ENCODE measurements at places on chromosomes 13 and 19.

GRCh38 chr19:6707011-6707657 lies 13.3 kb downstream of the C3 start:
- DNase-seq = no peak

- DNase-seq = no peak
These were observed 54.5 kb downstream of the NUFIP1 start for GRCh38 chr13:44934724-44935123.

GRCh38 chr13:99640260-99640659 lies 139.0 kb downstream of the TM9SF2 start:
- no peak for DNase-seq

DNA sequence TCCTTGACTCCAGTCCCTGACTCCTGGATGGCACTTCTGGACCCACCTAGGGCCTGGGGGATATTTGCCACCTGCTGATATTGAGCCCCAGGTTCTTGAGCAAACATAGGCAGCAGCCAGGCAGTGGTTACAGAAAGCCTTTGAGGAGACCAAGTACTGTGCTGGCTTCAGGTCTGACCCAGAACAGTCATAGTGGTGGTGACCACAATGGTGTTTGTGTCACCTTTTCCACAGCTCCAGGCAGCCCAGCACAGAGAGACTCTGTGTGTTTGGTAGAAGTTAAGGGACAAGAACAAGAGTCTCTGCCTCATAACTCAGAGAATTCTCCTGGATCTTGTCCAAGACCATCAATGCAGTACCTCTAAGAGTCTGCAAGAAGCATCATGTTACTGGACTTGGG lies 14.6 kb upstream of the CLC start:
- DNase-seq = no peak

DNA sequence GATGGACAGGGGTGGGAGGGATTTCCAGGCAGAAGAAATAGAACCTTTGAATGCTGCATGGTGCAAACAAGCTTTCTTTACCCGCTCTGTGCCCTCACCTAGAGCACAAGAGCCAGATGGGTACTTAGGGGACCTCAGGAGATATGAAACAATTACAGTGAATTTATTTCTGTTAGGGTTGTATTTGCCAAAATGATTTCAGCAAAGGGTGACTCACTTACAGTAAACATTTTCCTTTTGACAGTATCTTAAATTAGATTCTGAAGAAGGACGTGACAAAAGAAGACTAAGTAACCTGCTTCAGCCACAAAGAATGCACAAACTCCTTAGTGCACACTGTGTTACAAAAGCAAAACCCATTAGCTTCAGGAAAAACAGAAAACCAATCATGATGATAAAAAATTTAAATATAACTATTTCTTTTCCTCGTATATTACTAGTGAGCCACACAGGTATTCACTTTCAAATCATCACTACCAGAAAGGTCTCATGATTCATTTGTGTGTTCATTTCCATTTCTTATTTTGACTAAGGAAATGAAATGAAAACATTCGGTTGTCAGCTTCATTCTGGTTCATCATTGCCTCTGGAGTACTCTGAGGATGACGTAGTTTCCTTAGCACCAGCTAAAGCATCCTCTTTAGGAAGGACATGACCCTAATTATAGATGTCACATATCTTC lies 158.8 kb downstream of the NHLRC3 start:
- no peak for DNase-seq

DNA sequence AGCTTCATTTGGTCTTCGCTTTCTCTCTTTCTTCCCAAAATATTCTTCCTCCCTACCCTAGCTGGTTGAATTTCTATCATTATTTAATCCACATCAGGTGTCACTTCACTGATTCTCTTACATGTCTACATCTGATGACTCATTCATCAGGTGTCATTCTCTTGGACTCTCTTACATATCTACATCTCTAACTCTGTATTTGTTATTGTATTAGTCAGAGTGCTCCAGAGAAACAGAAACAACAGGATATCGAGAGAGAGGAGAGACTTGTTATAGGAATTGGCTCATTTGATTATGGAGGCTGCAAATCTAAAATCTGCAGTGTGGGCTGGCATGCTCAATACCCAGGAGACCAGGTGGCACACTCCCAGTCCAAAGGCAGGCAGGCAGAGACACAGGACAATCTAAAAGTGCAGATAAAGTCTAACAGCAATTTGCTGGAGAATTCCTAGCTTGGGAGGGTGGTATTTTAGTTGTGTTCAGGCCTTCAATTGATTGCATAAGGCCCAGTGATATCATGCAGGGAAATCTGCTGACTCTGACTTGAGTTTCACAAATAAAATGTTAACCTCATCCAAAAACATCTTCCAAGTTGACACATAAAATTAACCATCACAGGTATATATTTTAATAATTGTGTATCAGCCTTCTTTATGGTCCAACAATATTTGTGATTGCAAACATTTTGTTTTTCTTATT lies 541.4 kb upstream of the SLITRK5 start:
- DNase-seq = no peak
